Gastrocnemius medialis (tissue), 4 donors: ENCODE measurements at places on chromosomes 1 and 21.

GRCh38 chr1:113941245-113941559 lies 12.1 kb downstream of the HIPK1 start:
- no peaks in the 10 kb centered on the region for H3K36me3 ChIP-seq
- peaks cover 38% of the 10 kb centered on the region for H3K4me1 ChIP-seq
- DNase-seq = no peak
- peak overlapping the region; percentile 57 for H3K27ac ChIP-seq
- H3K4me3 ChIP-seq = no peak overlapping the region
- H3K27me3 ChIP-seq = no peaks in the 10 kb centered on the region

GRCh38 chr1:179448437-179449149 lies 82.8 kb downstream of the AXDND1 start:
- H3K4me1 ChIP-seq = no peaks in the 10 kb centered on the region
- no peak overlapping the region for H3K27ac ChIP-seq
- no peak for DNase-seq
- H3K36me3 ChIP-seq = no peaks in the 10 kb centered on the region

GRCh38 chr1:233722212-233722979 lies 108.5 kb downstream of the KCNK1 start:
- DNase-seq = no peak
- no peak overlapping the region for H3K4me3 ChIP-seq
- no peaks in the 10 kb centered on the region for H3K36me3 ChIP-seq

DNA sequence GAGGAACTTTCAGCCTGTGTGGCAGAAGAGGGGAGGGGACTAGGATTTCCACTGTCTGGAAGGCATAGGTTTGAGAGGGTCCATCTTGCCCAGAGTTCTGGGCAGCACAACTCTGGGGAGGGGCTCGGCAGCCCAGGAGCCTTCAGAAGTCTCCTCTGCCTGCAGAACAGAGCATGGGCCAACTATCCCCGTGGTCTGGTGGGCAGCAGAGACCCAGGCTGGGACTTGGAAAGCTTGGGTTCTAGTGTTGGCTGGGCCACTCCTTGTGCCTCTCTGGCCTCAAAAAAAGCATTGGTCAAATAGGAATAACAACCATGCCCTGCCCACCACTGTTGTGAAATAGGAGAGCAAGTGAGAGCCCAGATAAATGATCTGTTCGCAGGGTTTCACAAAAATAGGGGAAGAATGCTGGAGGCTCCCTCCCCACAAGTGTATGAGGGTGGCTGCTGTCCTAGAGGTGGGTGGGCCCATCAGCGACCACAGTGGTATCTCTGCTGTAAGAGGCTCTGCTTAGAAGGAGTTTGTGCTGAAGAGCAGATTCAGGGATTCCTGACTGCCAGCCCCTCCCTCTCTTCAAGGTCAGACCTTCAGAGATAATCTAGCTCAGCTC lies 8.9 kb downstream of the EPHA10 start:
- no peak overlapping the region for H3K4me3 ChIP-seq
- DNase-seq = no peak
- peaks cover 28% of the 10 kb centered on the region for H3K27me3 ChIP-seq
- no peaks in the 10 kb centered on the region for H3K4me1 ChIP-seq
- H3K36me3 ChIP-seq = no peaks in the 10 kb centered on the region
- H3K27ac ChIP-seq = no peak overlapping the region

GRCh38 chr1:229485318-229485717 lies 22.8 kb downstream of the NUP133 start:
- DNase-seq = no peak
- no peak overlapping the region for H3K4me3 ChIP-seq
- no peaks in the 10 kb centered on the region for H3K4me1 ChIP-seq

GRCh38 chr1:169184812-169185211 lies 78.3 kb downstream of the ATP1B1 start:
- no peaks in the 10 kb centered on the region for H3K27me3 ChIP-seq
- no peak for DNase-seq
- H3K4me3 ChIP-seq = no peak overlapping the region
- peak overlapping the region; percentile 34 for H3K27ac ChIP-seq
- peaks cover 21% of the 10 kb centered on the region for H3K4me1 ChIP-seq

GRCh38 chr1:79711001-79711431 lies 704.5 kb upstream of the ADGRL4 start:
- no peaks in the 10 kb centered on the region for H3K4me1 ChIP-seq
- H3K27me3 ChIP-seq = no peaks in the 10 kb centered on the region
- DNase-seq = no peak
- H3K27ac ChIP-seq = no peak overlapping the region
- no peak overlapping the region for H3K4me3 ChIP-seq
- H3K36me3 ChIP-seq = no peaks in the 10 kb centered on the region

DNA sequence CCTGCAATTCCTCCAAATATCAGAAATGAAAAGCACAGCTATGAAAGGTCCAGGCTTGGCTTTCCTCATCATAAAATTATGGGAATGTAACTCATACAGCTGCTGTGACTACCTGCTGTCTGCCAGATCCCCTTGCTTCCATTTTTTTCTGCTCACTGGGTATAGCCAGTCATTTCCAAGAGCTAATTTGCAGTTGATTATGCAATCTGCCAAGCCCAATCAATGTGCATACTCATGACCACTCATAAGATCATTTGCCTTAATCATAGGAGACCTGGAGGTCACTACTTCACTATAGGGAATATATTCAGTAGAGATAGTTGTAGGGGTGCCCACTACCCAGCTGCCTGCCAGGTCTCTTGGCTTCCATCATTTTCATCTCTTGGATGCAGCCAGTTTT lies 417.7 kb upstream of the ZRANB2 start:
- no peak overlapping the region for H3K4me3 ChIP-seq
- no peak overlapping the region for H3K27ac ChIP-seq
- no peaks in the 10 kb centered on the region for H3K4me1 ChIP-seq
- no peaks in the 10 kb centered on the region for H3K36me3 ChIP-seq

DNA sequence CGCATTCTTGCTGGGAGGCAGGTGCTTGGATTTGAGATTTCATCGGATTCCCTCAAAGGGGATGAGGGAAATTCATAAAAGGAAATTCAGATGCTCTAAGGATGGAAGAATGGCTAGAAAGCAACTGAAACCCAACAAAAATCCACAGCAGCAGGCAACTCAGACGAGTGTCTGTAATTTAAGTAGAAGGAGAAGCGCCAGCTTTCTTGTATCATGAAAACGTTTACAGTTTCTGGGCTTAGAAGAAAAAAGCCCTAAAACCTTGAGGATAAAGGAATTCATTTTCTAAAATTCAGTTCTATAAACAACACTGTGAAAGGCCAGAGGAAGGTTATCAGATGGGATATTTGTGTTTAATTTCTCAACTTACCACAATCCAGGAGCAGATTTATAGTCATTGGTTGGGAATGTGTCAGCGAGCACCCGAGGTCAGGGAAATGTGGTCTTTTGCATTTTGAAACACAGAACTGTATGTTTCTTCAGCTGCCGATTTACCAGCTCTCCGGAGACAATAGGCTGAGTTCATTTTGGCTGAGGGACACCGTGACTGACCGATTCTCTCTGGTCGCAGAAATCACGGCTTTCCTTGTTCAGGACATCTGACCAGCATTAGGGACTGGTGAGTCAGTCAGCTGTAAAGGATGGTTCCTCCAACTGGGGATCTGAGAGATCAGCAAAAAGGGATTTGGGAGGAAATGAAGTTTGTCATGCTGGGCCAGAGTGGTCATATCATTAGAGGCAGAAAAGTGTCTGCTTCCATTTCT lies 111.6 kb upstream of the ERRFI1 start:
- peak overlapping the region; percentile 37 for H3K27ac ChIP-seq
- no peaks in the 10 kb centered on the region for H3K27me3 ChIP-seq
- peaks cover 5% of the 10 kb centered on the region for H3K4me1 ChIP-seq

GRCh38 chr1:23578311-23578996 lies 19.2 kb upstream of the ID3 start:
- no peaks in the 10 kb centered on the region for H3K36me3 ChIP-seq
- DNase-seq = no peak
- H3K27me3 ChIP-seq = no peaks in the 10 kb centered on the region
- no peak overlapping the region for H3K4me3 ChIP-seq
- peaks cover 27% of the 10 kb centered on the region for H3K4me1 ChIP-seq

GRCh38 chr1:208257351-208257750 lies 13.2 kb upstream of the PLXNA2 start:
- H3K27me3 ChIP-seq = no peaks in the 10 kb centered on the region
- H3K4me1 ChIP-seq = no peaks in the 10 kb centered on the region
- H3K36me3 ChIP-seq = no peaks in the 10 kb centered on the region
- no peak overlapping the region for H3K4me3 ChIP-seq
- no peak for DNase-seq
